ENCODE measurements at places on chromosomes 7 and 10.
A peak's percentile ranks its signal among the peaks of the same experiment; 100 is the strongest.

DNA sequence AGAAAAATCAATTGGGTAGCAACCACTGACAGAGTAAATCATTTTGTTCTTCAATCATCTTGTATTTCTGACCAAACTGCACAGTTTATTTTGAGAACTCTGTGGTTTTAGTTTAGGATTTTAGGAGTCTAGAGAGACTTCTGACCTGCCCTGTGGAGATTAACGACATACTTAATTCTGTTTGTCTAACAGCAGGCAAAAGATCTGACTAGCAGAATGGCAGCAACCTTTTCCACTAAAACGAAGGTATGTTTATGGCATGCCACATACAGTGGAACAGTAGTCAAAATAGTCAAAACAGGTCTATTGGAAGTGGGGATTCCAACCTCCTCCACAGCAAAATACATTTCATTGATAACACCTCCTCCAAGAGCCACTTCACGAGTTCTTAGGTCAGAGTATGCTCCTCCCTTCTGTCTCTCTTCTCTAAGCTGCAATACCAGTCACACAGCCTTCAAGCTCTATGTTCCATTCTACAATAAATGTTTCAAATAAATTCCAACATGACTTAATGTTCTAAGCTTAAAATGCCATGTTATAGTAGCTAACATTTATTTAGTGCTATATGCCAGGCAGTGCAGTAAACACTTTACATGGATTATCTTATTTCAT, 34.4 kb downstream of the NRCAM start:
- DNase-seq, result no peak

DNA sequence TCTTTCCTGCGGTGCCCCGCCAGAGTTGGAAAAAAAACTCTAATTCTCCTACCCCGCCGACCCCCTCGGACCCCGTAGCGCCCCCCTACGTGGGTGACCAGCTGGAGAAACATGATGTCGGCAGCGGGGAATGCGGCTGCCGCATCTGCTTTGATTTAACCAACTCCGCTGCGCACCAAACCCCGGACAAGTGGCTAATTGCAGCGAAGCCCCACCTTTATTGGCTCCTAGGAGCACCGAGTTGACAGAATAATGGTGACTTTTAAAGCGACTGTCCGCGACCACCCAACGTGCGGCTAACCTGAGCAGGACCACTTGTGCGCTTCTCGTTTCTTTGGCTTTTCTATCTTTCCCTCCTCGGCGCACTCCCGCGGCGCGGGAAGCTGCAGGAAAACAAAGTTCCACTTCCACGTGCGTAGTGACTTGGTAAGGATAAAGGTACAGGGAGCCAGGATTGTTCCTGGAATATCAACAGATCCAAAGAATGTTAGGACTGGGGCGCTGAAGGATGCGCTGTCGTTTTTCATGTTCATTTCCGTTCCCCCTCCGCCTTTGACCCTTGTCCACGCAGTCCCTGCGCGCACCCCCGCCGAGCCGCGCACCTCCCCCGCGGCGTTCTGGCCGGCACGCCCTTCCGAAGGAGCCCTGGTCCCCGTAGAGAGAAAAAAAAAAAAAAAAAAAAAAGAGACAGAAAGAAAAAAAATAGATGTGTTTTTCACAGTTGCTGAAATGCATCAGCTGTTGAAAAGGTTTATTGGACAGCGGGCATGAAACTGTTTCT, 1.4 kb downstream of the WNT16 start:
- peak; percentile 79 for DNase-seq

DNA sequence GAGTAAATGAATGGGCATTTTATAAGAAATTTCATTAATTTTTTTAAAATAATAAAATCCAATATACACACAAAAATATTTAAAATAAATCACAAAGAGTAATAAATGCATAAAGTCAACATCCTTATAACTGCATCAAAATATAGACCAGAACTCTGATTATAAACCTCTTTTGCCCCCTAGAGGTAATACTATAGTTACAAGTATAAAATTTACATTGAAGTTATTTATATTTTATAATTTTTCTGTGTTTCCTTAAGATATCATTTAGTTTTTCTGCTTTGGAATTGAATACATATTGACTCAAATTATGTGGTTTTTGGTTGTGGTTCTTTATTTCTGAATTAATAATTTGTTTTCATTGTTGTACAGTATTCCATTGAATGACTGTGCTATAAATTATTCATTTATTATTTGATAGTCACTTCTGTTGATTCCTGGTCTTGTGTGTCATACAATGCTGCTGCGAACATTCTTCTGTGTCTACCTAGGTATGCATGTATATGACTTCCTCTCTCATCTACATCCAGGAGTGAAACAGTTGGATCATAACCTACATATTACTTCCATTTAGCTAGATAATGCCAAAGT, 673.6 kb downstream of the IPMK start:
- DNase-seq, result peak; percentile 11

GRCh38 chr7:118281196-118281595, 56.7 kb downstream of the ANKRD7 start:
- no peak for DNase-seq

GRCh38 chr7:8343556-8343955, 81.6 kb upstream of the ICA1 start:
- no peak for DNase-seq

- no peak for DNase-seq
Measured at GRCh38 chr7:22831602-22832305, 9.1 kb upstream of the TOMM7 start.

DNA sequence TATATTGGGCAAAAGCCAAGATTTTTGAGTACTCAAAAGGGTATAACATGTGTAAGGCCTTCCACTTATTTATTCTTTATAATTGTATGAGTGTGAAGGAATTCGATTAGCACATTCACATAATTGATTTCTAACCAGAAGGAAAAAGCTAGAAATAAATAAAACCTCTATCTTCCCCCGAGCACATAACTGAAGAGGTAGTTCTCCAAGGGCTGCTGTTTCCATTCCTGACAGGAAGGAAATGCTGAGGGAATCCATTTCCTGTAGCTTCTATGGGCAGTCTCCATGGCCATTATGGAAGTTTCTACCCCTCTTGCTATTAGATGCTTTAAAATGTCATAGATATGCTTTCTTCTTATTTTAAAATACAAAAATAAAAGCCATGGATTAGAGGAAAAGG, 70.5 kb upstream of the ABCB5 start:
- DNase-seq, result no peak

DNA sequence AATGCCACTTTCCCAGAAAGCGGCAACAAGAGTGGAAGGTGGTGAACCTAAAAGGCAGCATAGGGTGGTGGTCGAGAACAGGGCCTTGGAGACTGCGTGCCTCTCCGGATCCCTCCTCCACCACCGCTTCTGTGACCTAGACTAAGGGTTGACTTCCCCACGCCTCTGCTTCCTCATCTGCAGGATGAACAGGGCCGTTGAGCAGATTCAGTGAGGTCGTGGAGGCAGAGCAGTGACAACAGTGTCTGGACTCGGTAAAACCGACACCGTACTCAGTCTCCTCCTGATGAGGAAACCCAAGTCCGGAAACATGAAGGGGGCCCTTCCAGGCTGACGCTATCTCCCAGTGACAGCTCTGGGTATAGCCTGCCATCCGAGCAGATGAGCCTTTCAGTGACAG, 162.6 kb downstream of the CELF2 start:
- DNase-seq, result no peak

DNA sequence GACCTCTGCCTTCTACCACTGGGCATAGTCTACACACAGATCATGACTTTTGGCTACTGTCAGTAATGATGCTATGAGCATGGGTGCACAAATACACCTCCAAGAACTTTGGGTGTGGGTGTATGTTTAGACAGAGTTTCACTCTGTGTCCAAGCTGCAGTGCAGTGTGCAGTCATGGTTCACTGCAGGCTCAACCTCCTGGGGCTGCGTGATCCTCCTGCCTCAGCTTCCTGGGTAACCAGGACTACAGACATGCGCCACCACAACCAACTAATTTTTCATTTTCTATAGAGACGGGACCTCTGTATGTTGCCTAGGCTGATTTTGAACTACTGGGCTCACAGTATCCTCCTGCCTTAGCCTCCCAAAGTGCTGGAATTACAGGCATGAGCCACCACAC, 194.4 kb downstream of the NSUN6 start:
- DNase-seq, result no peak

DNA sequence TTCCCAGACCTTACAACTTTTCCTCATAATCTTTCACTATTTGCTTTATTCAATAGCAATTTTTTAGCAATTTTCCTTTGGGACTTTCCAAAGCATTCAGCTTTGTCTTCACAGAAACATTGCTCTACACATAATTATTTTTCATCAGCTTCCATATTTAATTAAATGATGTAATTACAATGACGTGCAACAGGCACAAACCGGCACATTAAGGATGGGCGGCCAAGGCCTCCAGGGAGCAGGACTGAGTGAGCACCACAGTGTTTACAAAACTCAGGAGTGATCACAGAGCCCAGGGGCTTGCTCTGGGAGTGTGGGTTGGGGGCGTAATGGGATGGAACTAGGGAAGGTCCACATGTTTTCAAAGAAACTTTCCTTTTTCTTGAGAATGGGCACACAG, 69.8 kb downstream of the MAD1L1 start:
- peak; percentile 79 for DNase-seq

DNA sequence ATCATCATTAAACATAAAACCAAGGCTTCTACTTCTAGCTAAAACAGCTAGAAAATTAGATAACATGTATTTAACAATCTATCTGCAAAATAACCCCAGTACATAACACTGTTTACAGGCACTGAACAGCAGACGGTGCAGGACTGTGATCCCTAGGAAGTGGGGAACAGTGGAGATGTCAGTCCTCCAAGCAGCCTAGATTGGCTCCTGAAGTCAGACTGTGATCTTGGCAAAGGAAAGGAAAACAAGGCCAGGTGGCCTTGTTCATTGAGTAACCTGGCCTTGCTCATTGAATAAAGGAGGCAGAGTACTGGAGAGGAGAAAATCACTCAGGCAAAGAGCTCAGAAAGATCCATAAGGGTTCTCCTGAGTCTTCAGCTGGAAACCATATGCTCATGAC, 77.7 kb upstream of the DIP2C start:
- no peak for DNase-seq

GRCh38 chr7:148825338-148825737, 58.8 kb downstream of the EZH2 start:
- DNase-seq, result no peak
